ENCODE measurements at places on chromosomes 12 and 14. TPM values are rescaled to one million over a fixed set of nuclear protein-coding genes. Genes with fewer than 3 reads are reported as not detected.

Gene KRT85
- not detected for total RNA-seq

Gene TBX5
- total RNA-seq, result 1.3 TPM

Gene CPNE6
- total RNA-seq, result not detected

Gene JAG2
- total RNA-seq, result 0.57 TPM

Gene NEDD1
- total RNA-seq, result 19.4 TPM

Gene ZDHHC17
- total RNA-seq, result 91.6 TPM

Gene PLA2G1B
- total RNA-seq, result not detected

Gene LTA4H
- 79.5 TPM for total RNA-seq

Gene FGF23
- not detected for total RNA-seq

Gene DENR
- 25.6 TPM for total RNA-seq

Gene SYCP3
- total RNA-seq, result 0.14 TPM

Gene OR4E2
- not detected for total RNA-seq

Measured in smooth muscle cell of bladder (primary cell).